ENCODE measurements at places on chromosomes 6 and 20. TPM values are rescaled to one million over a fixed set of nuclear protein-coding genes. Genes with fewer than 3 reads are reported as not detected.

The SEL1L2 gene
- not detected for total RNA-seq

The SRMS gene
- not detected for total RNA-seq

DNA sequence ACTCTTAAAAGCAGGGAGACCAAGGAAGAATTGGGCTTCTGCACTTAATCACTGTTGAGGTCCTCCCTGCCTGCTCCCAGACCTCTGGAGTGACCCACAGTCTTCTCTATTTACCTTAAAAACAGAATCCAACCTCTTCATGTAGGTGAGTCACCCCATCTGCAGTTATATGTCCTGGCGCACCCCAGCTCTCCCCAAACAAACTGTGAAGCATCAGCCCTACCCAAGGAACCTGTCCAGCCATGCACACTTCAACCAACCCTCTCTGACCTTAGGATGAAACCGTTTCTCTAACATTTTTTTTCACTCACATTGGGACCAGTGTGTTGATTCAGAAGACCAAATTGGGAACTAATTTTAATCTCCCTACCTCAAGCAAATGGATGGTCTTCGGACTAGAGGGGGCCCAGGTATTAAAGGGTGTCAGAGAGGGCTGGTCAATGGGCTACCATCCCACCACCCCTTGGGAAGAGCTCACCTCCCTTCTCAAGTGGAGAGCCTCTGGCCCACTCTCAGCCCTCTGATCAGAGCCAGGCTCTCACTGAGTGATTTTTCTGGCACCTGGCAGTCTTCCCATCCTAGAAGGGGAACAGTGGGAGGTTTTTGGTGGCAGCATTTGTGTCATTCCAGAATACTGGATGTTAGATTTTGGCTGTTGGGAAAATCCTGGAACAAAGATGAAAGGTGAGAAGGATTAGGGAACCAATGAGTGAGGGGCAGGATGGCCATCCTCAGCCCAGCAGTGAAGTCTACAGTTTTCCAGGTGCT lies 203.6 kb downstream of the LRFN2 start:
- no peaks in the 10 kb centered on the region for H3K36me3 ChIP-seq
- no peaks in the 10 kb centered on the region for H3K4me1 ChIP-seq
- H3K27me3 ChIP-seq: no peaks in the 10 kb centered on the region
- DNase-seq: no peak

The MYLK2 gene
- not detected for total RNA-seq

- peaks cover 19% of the 10 kb centered on the region for H3K27me3 ChIP-seq
- peak; percentile 18 for DNase-seq
- no peak overlapping the region for H3K4me3 ChIP-seq
- no peak overlapping the region for H3K27ac ChIP-seq
- H3K4me1 ChIP-seq: no peaks in the 10 kb centered on the region
Observed at GRCh38 chr20:2596673-2597279, 55.7 kb upstream of the NOP56 start.

All from GM23248 (cell line).